ENCODE measurements at places on chromosomes 13 and 19.
A peak's percentile ranks its signal among the peaks of the same experiment; 100 is the strongest.

DNA sequence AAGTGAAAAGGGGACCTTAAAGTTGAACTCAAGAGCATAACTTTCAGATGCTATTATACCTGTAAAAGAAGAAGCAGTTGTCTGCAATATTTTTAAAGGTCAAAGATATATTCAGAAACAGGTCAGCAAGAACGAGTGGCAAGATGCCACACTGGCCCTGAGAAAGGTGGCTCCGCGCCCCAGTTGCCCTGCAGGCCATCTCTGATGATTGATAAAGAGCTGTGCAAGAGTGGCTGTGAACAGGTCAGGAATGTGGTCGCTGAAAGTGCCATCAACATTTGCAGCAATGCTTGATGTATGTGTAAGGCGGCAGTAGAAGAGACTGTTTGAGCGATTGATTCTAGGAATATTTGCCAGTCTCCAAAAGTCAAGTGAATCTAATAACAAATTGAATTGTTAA, 664.2 kb upstream of the SLC10A2 start:
- H3K27me3 ChIP-seq = no peaks in the 10 kb centered on the region
- H3K27ac ChIP-seq = no peak overlapping the region
- no peak for DNase-seq
- no peak overlapping the region for H3K4me3 ChIP-seq
- H3K36me3 ChIP-seq = no peaks in the 10 kb centered on the region

- peaks cover 2% of the 10 kb centered on the region for H3K36me3 ChIP-seq
- peaks cover 26% of the 10 kb centered on the region for H3K4me1 ChIP-seq
- H3K27ac ChIP-seq = peak overlapping the region; percentile 78
These were observed 109.8 kb upstream of the MLNR start for GRCh38 chr13:49110122-49110912.

- H3K36me3 ChIP-seq = no peaks in the 10 kb centered on the region
- no peak overlapping the region for H3K4me3 ChIP-seq
- H3K27me3 ChIP-seq = peaks cover 31% of the 10 kb centered on the region
- no peak for DNase-seq
- H3K27ac ChIP-seq = no peak overlapping the region
These were observed 6.4 kb downstream of the ARHGEF7 start for GRCh38 chr13:111121506-111121905.

- no peak overlapping the region for H3K4me3 ChIP-seq
- H3K27me3 ChIP-seq = no peaks in the 10 kb centered on the region
- no peak overlapping the region for H3K27ac ChIP-seq
- peaks cover 2% of the 10 kb centered on the region for H3K36me3 ChIP-seq
- peaks cover 4% of the 10 kb centered on the region for H3K4me1 ChIP-seq
- DNase-seq = no peak
These were observed 30.9 kb upstream of the ZNF562 start for GRCh38 chr19:9705836-9706235.

DNA sequence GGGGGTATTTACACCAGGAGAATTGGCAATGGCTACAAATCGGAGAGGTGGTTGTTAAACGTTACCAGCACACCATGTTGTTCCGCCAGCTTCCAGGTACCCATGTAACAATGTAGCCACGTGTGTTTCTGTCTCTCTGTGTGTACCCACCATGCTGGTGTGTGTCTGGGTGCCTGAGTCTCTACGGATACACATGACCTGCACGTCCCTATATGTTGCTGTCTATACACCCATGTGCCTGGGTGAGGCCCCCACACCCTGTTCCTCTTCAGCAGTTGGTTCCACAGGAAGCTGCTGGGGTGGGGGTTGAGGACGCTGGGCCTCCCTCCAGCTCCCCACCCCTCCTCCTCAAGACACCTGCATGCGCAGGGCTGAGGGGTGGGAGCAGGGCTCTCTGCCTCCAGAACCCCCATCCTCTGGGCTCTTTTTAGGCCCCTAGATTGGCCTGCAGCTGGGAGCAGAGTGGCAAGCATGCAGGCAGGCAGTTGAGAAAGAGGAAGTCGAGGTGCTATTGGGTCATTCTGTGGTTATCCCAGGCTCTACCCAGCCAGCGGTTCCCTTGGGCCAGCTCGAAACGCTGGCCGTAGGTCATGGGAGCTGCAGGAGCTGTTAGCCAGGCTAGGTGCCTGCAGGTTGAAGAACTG, at the start of gene ARHGEF18:
ARHGEF18 (plus strand) TSS at position 351 of the 644 bp plus-strand sequence. CDS start 13,954 bp downstream, outside the sequence.
- peak within 1 kb of the TSS; percentile 79 for H3K4me3 ChIP-seq
- H3K27ac ChIP-seq = peak within 1 kb of the TSS; percentile 94
- peaks cover 53% of the 10 kb centered on the region for H3K4me1 ChIP-seq
- peaks cover 12% of the 10 kb centered on the region for H3K36me3 ChIP-seq
- peak; percentile 66 for DNase-seq
- H3K27me3 ChIP-seq = no peaks in the 10 kb centered on the region

- no peaks in the 10 kb centered on the region for H3K36me3 ChIP-seq
- DNase-seq = no peak
- no peaks in the 10 kb centered on the region for H3K27me3 ChIP-seq
- no peak overlapping the region for H3K4me3 ChIP-seq
- no peak overlapping the region for H3K27ac ChIP-seq
- no peaks in the 10 kb centered on the region for H3K4me1 ChIP-seq
These were observed 1198.5 kb downstream of the EFNB2 start for GRCh38 chr13:105336706-105337576.

GRCh38 chr19:55118401-55118991, 1.1 kb upstream of the PPP1R12C start:
- peak overlapping the region; percentile 89 for H3K27ac ChIP-seq
- peak overlapping the region; percentile 97 for H3K4me3 ChIP-seq
- peaks cover 5% of the 10 kb centered on the region for H3K27me3 ChIP-seq
- peak; percentile 65 for DNase-seq

- H3K4me3 ChIP-seq = no peak overlapping the region
- no peak overlapping the region for H3K27ac ChIP-seq
- H3K4me1 ChIP-seq = no peaks in the 10 kb centered on the region
- H3K36me3 ChIP-seq = no peaks in the 10 kb centered on the region
- DNase-seq = no peak
These were observed 151.3 kb downstream of the PTPRS start for GRCh38 chr19:5189318-5189607.

DNA sequence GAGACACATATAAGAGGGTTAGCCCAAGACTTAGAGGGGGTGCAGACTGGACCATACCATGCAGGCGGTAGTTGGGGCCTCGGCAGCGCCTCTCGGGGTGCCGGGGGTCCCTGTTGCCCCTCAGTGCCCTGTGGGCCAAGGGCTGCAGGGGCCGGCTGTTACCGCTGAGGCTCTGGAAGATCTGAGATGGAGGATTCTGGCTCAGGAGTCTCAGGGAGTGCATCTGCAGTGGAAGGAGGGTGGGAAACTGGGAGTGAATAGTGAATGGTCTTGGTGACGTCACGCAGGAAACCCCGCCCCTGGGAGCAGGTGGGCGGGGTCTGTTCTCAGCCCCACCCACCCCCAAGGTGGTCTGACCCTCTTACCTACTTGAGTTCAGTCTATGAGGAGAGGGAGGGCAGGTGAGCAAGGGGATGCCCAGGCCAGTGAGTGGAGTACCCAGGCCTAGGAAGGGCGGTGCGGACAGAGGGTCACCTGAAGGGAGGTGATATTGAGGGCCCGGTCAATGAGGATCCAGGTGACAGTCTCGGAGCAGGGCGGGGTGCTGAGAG, 1.7 kb upstream of the DBP start:
- no peaks in the 10 kb centered on the region for H3K27me3 ChIP-seq
- peak overlapping the region; percentile 98 for H3K27ac ChIP-seq
- no peak overlapping the region for H3K4me3 ChIP-seq
- DNase-seq = peak; percentile 28

GRCh38 chr19:40413291-40413845, at the start of gene PRX:
TSS of gene PRX (minus strand) at chr19:40413378. CDS start at chr19:40407932, 5,446 bp downstream.
- H3K4me1 ChIP-seq = peaks cover 6% of the 10 kb centered on the region
- no peak within 1 kb of the TSS for H3K4me3 ChIP-seq
- H3K27ac ChIP-seq = no peak within 1 kb of the TSS
- peaks cover 3% of the 10 kb centered on the region for H3K27me3 ChIP-seq
- DNase-seq = no peak

- H3K27me3 ChIP-seq = no peaks in the 10 kb centered on the region
- H3K4me1 ChIP-seq = peaks cover 28% of the 10 kb centered on the region
- no peak overlapping the region for H3K27ac ChIP-seq
- peak; percentile 70 for DNase-seq
These were observed 2.6 kb downstream of the BBC3 start for GRCh38 chr19:47228168-47228936.

DNA sequence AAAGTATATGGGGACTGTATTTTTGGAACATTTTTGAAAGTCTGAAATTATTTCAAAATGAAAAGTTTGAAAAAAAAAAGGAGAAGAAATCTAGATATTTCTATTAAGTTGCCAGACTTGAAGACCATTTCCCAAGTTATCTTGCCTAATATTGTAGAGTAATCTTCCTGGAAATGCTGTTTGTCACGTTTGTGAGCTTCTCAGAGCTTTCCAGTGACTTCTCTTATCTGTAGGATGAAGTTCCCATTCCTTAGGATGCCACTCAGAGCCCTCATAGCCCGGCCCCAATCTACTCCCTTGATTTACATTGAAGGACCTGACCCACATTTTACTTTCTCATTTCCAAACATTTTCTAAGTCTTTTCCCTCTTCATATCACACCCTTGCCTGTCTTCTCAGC, 23.6 kb downstream of the CEACAM8 start:
- no peaks in the 10 kb centered on the region for H3K36me3 ChIP-seq
- peaks cover 5% of the 10 kb centered on the region for H3K27me3 ChIP-seq
- no peak overlapping the region for H3K27ac ChIP-seq
- peaks cover 2% of the 10 kb centered on the region for H3K4me1 ChIP-seq
- no peak for DNase-seq
- no peak overlapping the region for H3K4me3 ChIP-seq

- peak overlapping the region; percentile 48 for H3K27ac ChIP-seq
- H3K27me3 ChIP-seq = no peaks in the 10 kb centered on the region
- no peak for DNase-seq
- H3K4me3 ChIP-seq = no peak overlapping the region
- no peaks in the 10 kb centered on the region for H3K36me3 ChIP-seq
- H3K4me1 ChIP-seq = peaks cover 49% of the 10 kb centered on the region
These were observed 35.2 kb upstream of the ISYNA1 start for GRCh38 chr19:18473003-18473705.

DNA sequence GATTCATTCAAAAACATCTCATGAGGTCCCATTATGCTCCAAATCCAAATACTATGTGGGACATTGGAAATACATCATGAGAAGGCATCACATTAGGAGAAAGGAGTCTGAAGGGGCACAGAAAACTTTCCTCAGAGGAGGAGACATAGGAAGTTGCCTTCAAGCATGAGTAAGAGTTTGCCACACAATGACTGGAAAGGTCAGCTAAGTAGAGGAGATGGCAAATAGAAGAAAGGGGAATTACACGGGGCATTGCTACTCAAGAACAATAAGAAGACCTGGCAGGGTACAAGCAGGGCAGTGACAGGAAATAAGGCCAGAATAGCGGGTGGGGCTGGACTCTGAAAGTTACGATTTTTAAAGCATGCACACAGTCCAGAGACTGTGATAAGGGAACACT, 231.6 kb downstream of the SPRY2 start:
- no peak overlapping the region for H3K4me3 ChIP-seq
- DNase-seq = no peak
- H3K4me1 ChIP-seq = no peaks in the 10 kb centered on the region
- no peak overlapping the region for H3K27ac ChIP-seq
- H3K36me3 ChIP-seq = no peaks in the 10 kb centered on the region

- no peaks in the 10 kb centered on the region for H3K36me3 ChIP-seq
- H3K27ac ChIP-seq = no peak within 1 kb of the TSS
- peak within 1 kb of the TSS; percentile 73 for H3K4me3 ChIP-seq
- peaks cover 8% of the 10 kb centered on the region for H3K4me1 ChIP-seq
- peaks cover 38% of the 10 kb centered on the region for H3K27me3 ChIP-seq
These were observed at the start of gene GJB6 for GRCh38 chr13:20231839-20232555. TSS of gene GJB6 (minus strand) at chr13:20232319. CDS start at chr13:20223480, 8,839 bp downstream.

- peak within 1 kb of the TSS; percentile 85 for H3K4me3 ChIP-seq
- H3K36me3 ChIP-seq = no peaks in the 10 kb centered on the region
- DNase-seq = peak; percentile 97
- peak within 1 kb of the TSS; percentile 92 for H3K27ac ChIP-seq
These were observed at the start of gene SH2D3A for GRCh38 chr19:6767357-6768235. TSS of gene SH2D3A (minus strand) at chr19:6767435. CDS start at chr19:6763748, 3,687 bp downstream.

DNA sequence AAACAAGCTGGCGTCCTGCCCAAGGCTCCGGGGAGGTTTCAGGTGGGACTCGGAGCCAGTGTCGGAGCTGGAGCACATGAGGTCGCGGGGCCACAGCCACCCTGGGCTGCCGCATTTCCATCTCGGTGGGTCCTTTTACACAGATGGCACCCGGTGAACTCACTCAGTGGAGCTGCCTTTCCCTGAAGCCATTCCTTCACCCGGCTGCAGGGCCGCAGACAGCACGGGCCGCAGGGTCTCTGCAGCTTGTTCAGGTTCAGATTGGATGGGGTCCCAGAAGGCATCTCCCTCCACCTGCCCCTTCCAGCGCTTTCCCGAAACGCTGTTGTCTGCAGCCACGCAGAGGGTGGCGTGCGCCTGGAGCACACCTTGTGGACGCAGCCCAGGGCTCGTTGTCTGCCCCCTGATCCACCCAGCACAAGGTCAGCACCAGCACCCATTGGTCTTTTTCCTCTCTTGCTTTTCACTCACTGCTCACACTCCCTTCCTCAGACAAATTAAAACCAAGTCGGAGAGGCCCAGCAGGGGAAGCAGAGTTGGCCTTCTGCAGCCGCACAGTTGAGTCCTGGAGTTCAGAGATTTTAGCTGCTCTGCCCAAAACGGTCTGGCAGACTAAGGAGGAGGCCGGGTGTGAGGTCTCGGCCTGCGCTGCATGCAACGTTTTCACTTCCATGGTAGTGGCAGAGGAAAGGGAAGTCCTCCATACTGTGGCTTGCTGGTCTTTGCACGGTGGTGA, 18.1 kb downstream of the MCF2L start:
- no peak overlapping the region for H3K27ac ChIP-seq
- no peaks in the 10 kb centered on the region for H3K4me1 ChIP-seq
- no peaks in the 10 kb centered on the region for H3K36me3 ChIP-seq
- no peak overlapping the region for H3K4me3 ChIP-seq
- DNase-seq = no peak
- H3K27me3 ChIP-seq = no peaks in the 10 kb centered on the region

DNA sequence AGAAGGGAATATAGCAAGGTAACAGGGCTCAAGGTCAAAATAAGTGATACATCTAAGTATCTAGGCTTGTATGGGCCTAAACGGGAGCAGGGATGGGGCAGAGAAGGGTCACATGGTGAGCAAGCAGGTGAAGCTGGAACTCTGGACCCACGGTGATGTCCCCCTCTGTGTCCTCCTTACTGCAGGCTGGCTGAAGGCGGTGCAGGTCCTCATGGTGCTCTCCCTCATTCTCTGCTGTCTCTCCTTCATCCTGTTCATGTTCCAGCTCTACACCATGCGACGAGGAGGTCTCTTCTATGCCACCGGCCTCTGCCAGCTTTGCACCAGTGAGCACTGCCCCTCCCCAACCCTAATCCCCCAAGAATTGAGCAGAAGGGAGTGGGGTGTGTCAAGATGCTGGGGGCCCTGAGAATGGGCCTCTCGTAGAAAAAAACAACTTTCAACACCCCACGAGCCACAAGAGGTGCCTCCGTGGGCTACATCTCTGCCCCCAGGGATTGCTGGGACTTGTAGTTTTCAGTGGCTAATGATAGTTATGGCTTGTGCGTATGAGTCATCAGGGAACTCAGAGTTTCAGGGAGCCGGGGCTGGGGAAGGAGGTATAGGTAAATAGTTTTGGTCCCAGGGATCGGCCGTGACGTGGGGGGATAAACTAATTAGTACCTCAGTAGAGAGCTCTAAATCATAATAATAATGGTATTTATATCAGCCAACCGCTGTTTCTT, 4.0 kb downstream of the EMP3 start:
- H3K4me3 ChIP-seq = peak overlapping the region; percentile 72

GRCh38 chr19:52897138-52897935, at the start of gene ZNF320:
TSS of gene ZNF320 (minus strand) at chr19:52897635. CDS start at chr19:52890255, 7,380 bp downstream.
- H3K4me3 ChIP-seq = peak within 1 kb of the TSS; percentile 87
- peak; percentile 96 for DNase-seq
- H3K27ac ChIP-seq = peak within 1 kb of the TSS; percentile 88
- H3K27me3 ChIP-seq = no peaks in the 10 kb centered on the region
- peaks cover 11% of the 10 kb centered on the region for H3K4me1 ChIP-seq

- DNase-seq = peak; percentile 9
- H3K36me3 ChIP-seq = no peaks in the 10 kb centered on the region
- H3K27me3 ChIP-seq = peaks cover 33% of the 10 kb centered on the region
- H3K4me1 ChIP-seq = peaks cover 6% of the 10 kb centered on the region
- H3K4me3 ChIP-seq = peak overlapping the region; percentile 39
These were observed 439 bp downstream of the DZIP1 start for GRCh38 chr13:95643936-95644598.
